ENCODE measurements at places on chromosomes 7 and 10.

GRCh38 chr10:131949041-131949862 lies 32.5 kb downstream of the BNIP3 start:
- no peak for DNase-seq

- DNase-seq = no peak
Measured at GRCh38 chr7:55440040-55440690, 75.0 kb downstream of the LANCL2 start.

DNA sequence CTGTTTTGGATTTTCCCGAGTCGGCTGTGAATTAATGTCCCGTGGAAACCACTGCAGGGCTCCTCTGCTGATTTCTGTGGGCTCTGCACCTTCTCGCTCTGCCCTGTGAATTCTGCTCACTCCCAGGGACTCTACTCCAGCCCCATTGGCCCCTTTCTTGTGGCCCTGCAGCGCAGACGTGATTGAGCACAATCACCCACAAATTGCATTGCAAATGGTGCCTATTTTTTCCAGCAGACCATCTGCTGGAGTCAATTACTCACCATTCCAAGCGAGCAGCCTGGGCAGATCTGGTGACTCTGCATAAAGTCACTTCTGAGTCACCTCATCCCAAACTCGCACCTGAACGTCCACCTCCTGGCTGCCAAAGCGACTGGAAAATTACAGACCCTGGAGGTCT lies 235.8 kb downstream of the PAXIP1 start:
- DNase-seq = no peak

DNA sequence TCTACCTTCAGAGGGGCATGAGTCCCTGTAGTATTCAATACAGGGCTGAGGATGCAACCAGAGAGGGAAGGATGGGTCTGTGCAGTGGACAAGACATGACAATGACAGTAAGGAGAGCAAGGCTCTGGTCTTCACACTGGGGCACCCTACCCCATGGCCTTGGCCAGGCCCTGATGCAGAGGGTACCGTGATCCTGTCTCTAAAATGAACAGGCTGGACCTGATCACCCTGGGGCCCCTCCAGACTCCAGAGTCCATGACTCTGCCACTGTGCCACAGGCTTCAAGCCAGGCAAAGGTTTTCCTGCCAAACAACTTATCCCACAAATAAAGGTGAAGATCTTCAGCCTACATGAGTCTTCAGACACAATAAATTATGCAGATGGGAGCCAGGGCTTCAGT lies 4.9 kb downstream of the MAT1A start:
- DNase-seq = no peak

DNA sequence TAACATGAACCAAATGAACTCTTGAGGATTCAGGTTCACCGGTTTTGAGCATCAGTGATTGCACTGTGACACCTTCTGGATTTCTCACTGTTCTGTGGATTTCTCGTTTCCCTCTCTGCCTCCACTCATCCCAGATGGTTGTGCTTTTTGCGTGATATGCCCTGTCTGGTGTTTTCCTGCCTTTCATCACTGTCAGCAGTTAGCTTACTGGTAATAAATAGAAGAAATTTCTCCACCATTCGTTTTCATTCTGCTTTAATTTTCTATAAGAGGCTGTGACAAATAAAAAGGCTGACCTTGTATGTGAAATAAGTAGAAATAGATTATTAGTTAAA lies 16.2 kb downstream of the BPGM start:
- no peak for DNase-seq

DNA sequence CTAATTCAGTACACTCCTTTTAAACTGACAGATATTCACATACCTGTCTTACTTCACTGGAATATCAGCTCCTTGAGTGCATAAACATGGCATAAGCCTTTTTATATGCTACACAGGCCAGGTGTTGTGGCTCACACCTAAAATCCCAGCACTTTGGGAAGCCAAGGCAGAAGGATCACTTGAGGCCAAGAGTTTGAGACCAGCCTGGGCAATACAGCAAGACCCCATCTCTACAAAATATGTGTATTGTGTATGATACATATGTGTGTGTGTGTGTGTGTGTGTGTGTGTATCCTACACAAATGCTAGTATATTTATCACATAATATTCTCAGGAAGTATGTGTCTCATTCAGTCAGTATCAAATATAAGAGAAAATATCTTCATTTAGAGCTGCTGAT lies 45.3 kb downstream of the DNAJC12 start:
- no peak for DNase-seq

DNA sequence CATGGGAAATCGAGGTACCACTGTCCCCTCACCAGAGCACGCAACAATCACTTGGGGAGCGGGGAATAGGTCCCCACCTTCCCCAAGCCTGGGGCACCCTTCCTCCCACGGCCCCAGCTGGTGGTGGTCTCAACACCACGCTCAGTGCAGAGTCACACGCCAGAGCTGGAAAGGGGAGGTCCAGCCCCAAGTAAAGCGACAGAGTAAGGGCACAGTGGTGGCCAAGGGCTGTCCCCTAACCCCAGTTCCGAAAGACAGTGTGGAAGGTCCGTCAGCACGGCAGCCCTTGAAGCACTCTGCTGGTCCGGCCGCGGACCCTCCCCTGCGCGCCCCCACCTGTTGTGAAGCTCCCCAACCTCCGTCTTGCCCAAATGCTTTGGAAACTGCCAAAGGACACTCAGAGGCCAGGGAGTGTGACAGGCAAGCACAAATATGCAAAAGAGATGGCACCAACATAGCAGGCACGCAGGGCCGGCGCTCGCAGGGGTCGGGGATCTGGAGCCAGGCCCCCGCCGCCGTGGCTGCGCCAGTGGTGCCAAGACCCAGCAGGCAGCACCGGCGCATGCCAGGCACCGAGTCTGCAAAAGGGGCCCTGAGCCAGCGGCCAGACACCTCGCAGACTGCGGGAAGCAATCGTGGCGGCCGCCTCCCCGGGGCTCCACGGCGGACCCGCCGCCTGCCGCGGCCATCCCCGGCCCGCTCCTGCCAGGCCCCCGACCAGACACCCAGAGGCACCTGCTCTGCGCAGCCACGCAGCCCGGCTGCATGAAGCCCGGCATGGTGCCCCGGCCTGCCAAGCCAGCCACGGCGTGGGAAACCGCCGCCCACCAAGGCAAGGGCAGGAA lies 51.6 kb upstream of the SRRM3 start:
- DNase-seq = no peak

GRCh38 chr7:101717628-101718357 lies 88.7 kb upstream of the MYL10 start:
- DNase-seq = peak; percentile 72

All from skeletal muscle cell (primary cell).